Amygdala (tissue), 56 donors: ENCODE measurements at places on chromosomes 11 and 22.

DNA sequence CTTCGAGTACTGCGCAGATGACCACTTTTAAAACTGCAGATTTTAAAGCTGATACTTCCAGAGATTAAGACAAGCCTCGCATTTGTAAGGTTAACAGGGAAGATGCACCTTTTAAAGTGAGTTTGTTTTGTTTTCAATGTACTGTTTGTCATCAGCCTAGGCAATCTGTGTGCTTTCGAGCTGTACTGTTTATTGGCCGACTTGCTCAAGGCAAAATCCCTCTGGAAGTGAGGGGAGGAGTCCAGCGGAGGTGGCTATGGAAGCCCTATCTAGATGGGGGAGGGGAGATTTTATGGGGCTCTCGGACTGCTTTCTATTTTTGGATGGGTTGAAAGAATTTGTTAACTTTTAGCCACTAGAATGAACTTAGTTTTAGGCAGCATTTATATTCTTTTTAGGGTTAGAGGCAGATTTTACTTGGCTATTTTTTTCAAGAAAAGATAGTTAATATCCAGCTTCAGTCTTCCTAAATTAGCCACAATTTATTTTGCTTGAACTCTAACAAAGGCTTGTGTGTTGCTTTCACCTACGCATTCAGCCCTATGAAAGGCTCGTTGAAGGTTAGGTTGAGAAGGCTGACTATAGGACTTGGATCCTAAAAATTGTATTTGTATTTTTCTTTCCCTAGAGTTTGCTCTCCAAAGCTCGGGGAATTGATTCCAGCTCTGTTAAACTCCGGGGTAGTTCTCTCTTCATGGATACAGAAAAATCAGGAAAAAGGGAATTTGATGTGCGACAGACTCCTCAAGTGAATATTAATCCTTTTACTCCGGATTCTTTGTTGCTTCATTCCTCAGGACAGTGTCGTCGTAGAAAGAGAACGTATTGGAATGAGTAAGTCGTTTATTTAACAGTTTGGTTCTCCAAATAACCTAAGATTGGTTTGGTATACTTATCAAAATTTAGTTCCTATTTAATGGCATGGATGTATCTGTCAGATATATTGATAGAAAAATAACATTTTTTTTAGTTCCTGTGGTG is 2.1 kb downstream of the WEE1 start:
- DNase-seq, result no peak

GRCh38 chr22:29726512-29727130 is 6.8 kb downstream of the CABP7 start:
- DNase-seq, result no peak

DNA sequence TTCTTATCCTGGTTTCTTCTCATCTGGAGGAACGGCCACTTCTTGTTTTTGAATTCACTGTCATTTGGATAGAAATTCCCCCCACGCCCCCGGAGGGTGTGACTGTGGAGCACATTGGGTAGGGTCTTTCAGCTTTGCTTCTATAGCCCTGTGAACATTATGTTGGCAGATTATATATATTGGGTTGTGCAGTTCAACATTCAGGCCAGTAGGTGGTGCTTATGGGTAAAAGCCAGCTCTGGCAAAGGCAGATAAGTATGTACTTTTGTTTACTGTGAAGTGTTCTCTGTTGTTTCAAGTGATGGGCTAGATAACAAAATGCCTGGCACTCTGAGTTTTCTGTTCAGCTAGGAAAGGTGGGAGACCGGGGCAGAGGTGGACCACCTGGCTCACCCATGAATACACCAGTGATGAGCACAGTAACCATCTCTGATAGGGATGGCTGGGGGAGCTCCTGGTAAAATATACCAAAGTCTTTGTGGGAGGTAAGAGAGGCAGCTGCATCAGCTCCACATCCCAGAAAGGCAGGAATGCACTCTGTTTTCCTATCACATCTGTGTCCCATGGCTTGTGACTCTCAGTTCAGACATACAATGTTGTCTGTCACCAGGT is 1348.2 kb upstream of the RAG2 start:
- no peak for DNase-seq

DNA sequence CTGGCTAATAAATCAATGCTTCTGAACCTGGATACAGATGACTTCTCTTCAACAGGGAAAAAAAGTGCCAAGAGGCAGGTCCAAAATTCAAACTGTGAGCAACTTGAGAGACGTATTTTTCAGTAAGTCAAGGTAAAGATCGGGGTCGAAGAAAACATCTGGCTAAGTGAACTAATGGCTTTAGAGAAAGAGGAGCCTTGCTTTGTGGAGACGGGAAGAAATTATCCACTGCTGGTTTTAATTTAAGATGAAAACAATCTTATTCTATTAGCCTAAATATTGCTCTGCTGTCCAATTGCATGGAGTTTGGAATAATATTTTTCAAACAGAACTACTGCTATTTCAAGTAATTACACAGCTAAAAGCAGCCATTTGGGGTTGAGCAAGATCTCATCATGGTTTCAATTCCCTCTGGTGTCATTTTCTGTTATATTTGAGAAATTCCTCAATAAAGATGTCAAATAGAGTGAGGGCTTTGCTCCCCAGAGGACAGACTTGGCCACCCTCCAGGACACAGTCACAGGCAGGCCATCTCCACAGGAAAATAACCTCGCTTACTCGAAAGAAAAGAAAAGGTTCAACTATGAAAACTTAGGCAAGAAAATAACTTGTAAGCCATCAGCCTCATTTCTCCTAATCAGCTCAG is 29.8 kb downstream of the SCUBE1 start:
- no peak for DNase-seq

DNA sequence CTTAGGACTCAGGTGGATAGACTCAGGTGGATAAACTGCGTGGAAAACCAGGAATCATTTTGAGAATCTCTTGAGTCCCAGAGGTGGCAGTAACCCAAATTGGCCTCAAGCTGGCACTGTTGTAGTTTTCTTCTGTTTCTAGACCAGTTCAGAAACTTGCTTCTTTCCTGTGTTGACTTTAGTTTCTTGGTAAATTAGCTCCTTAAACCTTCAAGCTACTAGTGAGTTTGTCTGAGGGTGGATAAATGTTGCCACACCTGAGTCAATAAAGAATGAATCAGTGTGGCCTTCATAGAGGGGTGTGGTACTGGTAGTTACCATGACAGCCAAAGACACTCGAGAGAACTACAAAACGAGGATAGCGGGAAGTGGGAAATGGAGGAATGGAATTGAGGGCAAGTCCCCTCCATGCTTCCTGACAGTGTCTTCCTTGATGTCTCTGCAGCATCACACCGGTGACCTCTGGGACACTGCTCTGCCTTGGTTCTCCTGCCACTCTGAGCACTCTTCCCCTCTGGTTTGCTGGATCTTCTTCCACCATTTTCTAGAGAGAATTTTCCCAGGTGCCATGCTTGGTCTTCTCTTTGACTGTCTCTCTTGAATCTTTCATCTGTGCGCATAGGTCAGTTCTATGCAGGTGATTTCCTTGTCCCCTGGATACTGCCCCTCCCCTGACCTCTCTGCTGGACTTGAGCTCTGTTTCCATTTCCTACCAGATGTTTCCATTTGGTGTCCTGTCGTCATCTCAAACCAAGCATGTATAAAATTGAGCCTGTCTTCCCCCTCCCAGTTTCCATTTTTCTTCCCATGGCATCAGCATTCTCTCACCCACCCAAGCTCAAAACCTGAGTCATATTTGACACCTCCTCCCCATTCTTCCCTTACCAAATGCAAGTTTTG is 7.2 kb downstream of the POLD4 start:
- DNase-seq, result no peak

GRCh38 chr11:923691-924405 is 1.8 kb upstream of the AP2A2 start:
- peak; percentile 45 for DNase-seq

DNA sequence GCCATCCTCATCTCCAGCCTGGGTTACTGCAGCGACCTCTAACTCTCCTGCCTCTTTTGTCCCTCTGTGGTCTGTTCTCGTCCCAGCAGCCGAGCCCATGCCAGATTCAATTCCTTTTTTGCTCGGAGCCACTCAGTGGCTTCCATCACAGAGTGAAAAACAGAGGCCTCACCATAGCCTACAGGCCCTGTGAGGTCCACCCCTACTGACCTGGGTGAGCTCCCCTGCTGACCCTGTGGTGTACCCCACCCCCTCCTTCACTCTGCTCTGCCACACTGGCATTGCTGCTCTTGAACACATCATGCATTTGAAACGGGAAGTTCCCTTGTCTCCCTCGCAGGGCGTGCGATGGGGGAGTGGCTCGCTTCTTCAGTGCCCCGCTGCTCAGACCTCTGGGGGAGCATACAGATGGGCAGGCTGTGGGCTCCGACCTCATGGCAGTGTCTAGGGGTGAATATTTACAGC is 2.1 kb downstream of the AIP start:
- DNase-seq, result no peak

DNA sequence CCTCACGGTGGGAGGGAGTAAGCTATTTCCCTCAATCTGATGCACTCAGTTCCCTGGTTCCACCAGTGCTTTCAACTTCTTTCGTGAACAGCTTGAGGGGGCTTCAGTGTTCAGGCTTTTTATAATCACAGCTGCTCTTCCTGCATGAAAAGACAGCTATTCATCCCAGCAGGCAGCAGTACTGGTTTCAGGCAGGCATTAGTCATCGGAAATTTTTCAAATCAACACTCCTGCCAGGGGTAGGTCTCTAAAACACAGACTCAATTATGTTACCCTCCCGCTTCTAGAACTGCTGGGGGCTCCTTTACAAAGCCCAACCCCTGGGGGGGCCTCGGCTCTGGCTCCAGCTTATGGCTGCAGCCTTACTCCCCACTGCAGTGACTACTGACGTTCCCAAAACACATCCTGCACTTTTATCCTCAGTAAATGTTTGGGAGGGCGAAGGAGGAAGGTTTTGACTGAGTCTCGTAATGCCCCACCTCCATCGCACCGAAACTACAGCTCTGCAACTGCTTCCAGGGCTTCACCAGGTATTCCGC is 5.8 kb downstream of the POLDIP3 start:
- peak; percentile 66 for DNase-seq

DNA sequence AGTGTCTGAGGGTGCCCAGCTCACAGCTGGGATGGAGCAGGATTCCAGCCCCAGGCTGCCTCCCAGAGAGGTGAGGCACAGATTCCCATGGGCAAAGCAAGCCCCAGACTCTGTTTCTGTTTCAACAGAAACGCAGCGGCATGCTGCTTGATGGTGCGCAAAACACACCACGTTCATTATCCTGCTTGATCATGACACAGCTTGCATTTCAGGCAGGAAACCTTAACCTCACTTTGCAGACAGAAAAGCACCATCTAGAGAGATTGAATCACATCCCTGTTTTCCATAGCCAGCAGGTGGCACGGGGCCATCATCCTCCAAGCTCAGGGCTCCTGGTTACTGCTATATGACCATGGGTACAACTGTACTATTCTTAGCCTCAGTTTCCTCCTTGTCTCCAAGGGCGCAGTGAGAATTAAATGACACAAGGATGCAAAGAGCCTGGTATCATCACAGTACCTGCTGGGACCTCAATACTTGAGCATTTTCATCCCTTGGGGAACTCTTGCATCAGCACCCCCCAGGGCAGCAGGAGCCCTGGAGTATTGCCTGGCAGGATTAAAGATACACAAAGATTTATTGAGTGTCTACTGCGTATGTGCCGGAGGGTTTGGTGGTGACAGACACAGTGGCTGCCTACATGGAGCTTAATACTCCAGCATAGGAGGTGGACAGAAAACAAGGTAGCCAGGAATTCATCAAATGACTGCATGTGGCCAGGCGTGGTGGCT is 110.0 kb downstream of the TP53I11 start:
- DNase-seq, result no peak

GRCh38 chr11:112983887-112984286 is 22.7 kb downstream of the NCAM1 start:
- no peak for DNase-seq

DNA sequence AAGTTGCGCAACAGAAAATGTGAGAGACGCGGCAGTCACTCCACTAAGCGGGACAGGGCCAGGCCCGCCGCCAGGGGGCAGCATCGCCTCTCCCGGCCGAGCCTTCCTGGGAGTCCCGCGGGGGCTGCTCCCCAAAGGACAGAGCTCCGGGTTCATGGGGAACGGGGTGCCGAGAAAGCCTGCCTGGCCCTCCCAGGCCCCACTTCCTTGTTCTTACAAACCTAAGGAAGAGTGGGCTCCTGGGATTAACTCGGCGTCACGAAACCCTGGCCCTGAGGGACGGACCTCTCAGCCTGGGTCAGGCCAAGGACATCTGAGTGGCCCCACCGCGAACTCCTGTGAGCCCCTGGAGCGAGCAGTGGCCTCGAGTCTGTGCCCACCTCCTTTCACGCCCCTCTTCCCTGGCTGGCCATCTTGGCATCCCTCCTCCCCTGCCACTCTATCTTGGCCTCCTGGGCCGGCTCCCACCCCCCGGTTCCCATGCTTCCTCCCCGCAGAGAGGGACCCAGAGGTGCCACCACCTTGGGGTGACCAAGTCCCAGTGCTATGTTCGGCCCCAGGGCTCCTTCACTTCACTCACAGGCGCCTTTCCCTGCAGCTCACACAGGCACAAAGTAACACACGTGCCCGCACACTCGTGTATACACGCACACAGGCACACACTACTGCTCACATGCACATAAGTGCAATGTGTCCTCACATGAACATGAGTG is 99.9 kb upstream of the FGF3 start:
- DNase-seq, result peak; percentile 26

DNA sequence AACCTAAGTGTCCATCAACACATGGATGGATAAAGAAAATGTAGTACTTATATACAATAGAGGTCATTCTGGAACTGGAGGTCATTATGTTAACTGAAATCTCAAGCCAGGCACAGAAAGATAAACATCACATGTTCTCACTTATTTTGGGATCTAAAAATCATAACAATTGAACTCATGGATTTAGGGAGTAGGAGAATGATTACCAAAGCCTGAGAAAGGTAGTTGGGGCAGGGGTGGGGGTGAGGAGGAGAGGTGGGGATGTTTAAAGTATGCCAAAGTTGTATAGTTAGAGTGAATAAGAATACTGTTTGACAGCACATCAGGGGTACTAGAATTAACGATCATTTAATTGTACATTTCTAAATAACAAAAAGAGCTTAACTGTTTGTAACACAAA is 1112.7 kb downstream of the DLG2 start:
- DNase-seq, result no peak

DNA sequence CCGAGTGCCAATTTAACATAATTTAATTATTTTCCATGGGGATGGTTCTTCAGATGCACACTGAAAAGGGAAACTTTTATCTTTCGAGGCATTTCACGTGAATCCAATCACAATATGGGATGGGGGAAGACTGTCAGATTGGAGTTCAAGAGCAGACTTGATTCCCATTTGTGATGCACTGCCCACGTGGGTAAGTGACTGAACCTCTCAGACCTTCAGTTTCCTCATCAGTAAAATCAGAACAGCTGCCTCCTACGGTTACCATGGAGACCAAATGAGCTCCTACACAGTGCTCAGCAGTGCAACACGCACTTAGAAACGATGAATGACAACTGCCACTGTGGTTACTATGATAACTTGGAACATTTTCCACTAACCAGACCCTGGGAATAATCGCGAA is 21.7 kb downstream of the KIAA0930 start:
- no peak for DNase-seq
